ENCODE measurements at places on chromosomes 16 and 17.

- DNase-seq = no peak
Observed at GRCh38 chr16:56470232-56470631, 18.9 kb downstream of the OGFOD1 start.

GRCh38 chr17:78225088-78225865, 6.2 kb upstream of the TMEM235 start:
- DNase-seq = no peak

- DNase-seq = no peak
Observed at GRCh38 chr17:75517297-75517865, 1.1 kb downstream of the TSEN54 start.

GRCh38 chr16:11794996-11795886, 1.8 kb downstream of the ZC3H7A start:
- DNase-seq = no peak

GRCh38 chr16:61834082-61834481, 202.2 kb downstream of the CDH8 start:
- DNase-seq = no peak

- no peak for DNase-seq
Observed at GRCh38 chr16:84588991-84589390, 28.9 kb downstream of the COTL1 start.
